Urothelium cell line (cell line): ENCODE measurements at places on chromosomes 6 and 20.

DNA sequence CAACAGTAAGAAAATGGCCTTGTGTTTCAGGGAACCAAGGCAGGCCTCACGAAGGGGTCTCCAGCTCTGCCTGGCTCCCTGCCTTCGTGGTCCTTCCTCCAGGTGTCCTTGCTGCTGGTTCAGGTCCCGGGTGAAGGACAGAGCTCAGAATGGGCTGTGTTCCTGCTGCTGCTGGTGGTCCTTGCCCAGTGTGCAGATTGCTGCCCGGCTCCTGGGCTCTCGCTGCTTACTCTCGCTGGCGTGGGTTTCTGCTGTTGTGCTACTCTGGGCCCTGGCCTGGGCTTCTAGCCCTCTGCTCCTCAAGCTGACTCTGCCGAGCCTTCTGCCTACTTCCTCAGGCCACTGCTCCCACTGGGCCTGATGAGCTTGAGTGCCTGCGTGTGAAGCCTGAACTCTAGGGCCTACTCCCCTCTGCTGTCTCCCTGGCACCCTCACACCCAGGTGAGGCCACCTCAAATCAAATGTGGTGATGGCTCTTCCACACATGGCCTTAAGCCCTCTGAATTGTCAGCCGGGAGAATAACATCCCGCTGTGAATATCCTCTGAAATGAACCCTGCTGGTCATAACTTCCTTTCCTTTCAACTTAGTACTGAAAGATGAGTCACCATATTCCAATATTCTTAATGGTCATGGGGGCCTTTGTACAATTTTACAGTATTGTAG, 171.6 kb downstream of the FOXC1 start:
- DNase-seq: no peak

GRCh38 chr6:11080296-11080695, 13.3 kb upstream of the SMIM13 start:
- no peak for DNase-seq

GRCh38 chr6:47701363-47701762, 3.0 kb downstream of the ADGRF4 start:
- no peak for DNase-seq

- DNase-seq: no peak
Observed at GRCh38 chr6:162699961-162700360, 27.6 kb downstream of the PRKN start.

- DNase-seq: no peak
Observed at GRCh38 chr6:71205336-71205956, 83.2 kb upstream of the OGFRL1 start.

GRCh38 chr6:14945461-14946185, 300.2 kb upstream of the JARID2 start:
- no peak for DNase-seq
